ENCODE measurements at places on chromosomes 6 and 20. TPM values are rescaled to one million over a fixed set of nuclear protein-coding genes. Genes with fewer than 3 reads are reported as not detected.

DNA sequence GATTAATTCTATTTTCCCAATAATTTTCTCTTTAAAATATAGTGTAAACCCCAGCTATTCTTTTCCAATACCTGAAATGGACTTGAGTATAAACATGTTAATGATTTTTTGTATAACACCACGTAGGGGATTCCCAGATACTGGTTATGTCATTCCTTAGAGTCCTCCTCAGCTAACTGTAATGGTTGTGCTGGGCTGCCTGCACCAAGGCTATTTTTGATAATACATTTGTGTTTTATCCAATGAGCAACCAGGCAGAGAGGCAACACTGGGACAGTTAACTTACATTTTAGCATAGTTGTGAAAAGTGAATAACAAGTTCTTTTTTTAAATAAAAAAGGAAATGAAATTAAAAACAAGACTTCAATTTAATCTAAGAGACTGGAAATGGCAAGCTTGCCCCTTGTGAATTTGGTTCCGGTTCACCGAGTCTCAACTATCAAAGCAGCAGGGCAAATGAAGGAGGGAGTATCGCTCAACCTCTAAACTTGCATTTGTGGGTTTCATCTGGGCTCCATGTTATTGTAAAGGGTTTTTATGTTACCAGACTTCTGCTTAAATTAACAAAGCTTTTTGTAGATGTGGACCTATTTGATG lies 18.8 kb upstream of the BACH2 start:
- DNase-seq = no peak

GRCh38 chr6:117142995-117143394 lies 122.4 kb upstream of the VGLL2 start:
- no peak for DNase-seq

DNA sequence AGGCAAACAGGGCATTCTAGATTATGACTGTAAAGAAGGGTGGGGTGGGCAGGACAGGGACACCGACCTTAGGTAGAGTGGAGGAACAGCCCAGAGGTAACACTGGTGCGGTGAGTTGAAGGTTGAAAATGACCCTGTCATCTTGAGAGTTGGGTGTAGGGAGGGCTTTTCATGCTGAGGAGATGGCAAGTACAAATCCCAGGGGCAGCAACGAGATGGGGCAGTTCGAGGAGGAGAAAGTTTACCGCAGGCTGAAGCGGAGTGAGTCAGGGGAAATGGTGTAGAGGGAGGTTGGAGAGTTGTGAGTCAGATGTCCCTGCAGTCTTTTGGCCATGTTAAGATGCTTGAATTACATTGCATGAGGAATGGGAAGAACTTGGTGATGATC lies 101.1 kb downstream of the HIVEP1 start:
- no peak for DNase-seq

DNA sequence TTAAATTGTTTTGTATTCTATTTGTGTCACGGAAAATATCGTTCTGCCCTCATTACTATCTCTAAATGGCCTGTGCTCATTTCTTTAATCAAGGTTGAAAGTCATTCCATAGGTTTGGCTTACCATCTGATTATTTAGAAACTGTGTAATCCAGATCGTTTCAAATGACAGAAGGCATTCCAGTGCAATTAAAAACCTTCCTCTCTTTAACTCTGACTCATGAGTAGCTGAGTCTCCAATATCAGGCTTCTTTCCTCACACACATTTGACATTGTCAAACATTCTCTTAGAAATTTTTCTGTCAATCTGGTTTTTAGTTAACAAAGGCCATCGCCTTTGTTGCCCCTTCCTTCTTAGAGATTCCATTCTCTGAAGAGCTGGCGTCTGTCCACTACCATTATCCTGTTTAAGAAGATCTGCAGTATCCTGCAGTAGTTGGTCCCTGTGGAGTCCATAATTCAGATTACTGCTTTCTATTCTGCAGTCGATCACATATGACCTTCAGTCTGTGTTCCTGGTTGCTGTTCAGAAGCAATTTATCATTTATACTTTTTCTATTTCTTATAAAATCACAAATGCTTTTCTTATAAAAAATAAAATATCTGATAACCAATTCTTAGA lies 3.9 kb upstream of the TRDN start:
- no peak for DNase-seq

GRCh38 chr20:12947691-12948090 lies 61.1 kb upstream of the SPTLC3 start:
- no peak for DNase-seq

DNA sequence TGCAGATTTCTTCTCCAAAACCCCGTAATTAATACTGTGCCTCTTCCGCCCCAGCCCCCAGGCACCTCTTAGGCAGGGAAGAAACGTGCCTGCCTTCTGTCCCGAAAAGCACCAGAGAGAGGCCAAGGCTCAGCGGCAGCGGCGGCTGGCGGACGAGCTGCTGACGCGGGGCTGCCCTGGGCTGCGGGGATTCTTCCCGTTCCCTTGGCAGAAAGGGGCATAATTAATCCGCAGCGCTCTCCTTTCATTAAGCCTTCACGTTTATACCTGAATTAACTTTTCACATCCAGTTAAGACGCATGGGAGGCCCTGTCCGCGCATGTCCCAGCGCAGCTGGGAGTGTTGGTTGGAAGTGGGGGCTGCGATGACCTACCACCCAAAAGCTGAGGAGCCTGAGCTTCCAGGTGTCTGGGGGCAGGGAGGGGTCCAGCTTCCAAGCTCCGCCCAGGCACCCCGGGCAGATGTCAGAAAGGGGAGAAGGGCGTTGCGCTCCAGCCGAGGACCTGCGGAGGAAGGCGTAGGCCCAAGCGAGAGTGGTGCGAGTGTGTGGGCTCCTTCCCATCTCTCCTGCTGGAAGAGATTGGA lies 167.4 kb upstream of the LRFN2 start:
- DNase-seq = no peak

- DNase-seq = peak; percentile 81
Observed at GRCh38 chr20:45359069-45359405, 3.9 kb upstream of the SYS1 start.

- DNase-seq = no peak
Observed at GRCh38 chr20:42361402-42361970, 743.3 kb upstream of the CHD6 start.

DNA sequence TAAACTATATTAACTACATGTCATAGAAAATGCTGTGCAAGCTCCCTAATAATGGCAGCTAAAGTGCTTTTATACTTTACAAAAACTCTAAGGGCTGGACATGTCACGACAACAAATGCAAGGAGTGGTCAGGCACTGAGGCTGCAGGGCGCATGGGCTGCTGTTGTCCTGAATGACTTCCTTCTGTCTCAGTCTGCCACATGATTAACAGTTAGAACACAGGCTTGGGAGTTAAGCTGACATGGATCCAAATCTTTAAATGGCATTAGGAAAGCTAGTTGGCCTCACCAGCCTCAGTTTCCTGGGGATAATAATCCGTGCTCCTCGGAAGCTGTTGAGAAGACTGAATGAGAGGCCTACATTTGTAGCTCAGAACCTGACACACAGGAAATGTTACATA lies 57.4 kb downstream of the PREP start:
- no peak for DNase-seq

GRCh38 chr6:147643341-147644200 lies 135.1 kb downstream of the SAMD5 start:
- DNase-seq = no peak

DNA sequence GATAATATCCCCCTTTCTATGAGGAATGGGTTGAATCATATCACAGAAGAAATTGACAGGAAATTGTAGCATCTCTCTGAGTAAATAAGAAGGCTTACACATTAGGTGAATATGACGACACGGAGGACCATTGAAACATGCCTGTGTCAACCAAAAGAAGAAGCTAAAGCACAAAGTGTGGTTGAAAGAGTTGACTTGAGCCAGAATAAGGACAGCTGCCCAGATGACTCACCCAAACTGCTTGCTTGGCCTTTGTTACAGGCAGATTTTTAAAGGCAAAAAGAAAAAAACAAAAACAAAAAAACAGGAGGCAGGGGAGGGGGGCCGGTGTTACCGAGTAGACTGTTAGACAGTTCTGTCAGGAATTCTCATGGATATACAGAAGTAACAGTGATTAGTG lies 129.8 kb upstream of the EDN1 start:
- peak; percentile 70 for DNase-seq

DNA sequence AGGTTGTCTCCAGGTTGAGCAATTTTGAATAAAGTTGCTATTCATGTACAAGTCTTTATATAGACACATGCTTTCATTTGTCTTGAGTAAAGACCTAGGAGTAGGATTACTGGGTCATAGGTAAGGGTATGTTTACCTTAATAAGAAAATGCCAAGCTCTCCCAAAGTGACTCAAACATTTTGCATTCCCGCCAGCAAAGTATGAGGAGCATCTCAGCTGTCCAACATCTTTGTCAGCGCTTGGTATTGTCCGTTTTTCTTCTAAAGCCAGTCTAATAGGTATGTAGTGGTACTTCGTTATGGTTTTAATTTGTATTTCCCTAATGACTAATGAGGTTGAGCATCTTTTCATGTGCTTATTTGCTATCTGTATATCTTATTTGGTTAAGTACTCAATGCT lies 67.2 kb downstream of the MAP3K5 start:
- no peak for DNase-seq

DNA sequence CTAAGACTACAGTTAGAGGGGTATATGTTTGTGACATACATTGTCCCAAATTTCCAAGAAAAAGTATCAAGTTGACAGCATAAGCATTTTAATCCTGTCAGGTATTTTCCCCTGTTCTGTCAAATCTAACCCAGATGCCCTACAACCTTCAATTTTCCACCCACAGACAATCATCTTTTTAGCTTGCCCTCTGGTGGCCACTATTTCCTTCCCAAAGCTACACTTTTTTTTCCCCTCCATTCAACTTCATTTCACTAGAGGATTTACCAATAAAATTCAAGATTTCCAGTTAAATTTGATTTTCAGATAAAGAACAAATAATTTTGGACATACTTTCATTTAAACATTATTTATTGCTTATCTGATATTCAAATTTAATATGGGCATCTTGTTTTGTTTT lies 286.6 kb downstream of the TENT5A start:
- no peak for DNase-seq

- no peak for DNase-seq
Observed at GRCh38 chr6:131492932-131493573, 80.0 kb upstream of the ARG1 start.

DNA sequence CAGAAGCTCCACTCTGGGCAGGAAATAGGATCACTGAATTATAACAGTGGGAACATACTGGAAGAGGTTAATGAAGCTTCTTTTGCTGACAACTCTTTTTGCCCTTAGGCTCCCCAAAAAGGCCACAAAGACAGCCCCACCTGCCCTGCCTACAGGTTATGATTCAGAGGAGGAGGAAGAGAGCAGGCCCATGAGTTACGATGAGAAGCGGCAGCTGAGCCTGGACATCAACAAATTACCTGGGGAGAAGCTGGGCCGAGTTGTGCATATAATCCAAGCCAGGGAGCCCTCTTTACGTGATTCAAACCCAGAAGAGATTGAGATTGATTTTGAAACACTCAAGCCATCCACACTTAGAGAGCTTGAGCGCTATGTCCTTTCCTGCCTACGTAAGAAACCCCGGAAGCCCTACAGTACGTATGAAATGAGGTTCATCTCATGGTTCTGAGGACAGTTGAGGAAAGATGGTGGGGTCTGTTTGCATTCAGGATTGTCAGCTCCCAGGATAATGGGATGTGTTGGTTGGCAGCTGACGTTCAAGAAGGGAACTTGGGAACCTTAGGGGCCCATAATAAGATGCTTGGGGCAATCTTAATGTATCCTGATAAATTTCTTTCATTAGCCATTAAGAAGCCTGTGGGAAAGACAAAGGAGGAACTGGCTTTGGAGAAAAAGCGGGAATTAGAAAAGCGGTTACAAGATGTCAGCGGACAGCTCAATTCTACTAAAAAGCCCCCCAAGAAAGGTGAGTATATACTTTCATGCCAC lies 11.5 kb downstream of the BRD2 start:
- DNase-seq = no peak

DNA sequence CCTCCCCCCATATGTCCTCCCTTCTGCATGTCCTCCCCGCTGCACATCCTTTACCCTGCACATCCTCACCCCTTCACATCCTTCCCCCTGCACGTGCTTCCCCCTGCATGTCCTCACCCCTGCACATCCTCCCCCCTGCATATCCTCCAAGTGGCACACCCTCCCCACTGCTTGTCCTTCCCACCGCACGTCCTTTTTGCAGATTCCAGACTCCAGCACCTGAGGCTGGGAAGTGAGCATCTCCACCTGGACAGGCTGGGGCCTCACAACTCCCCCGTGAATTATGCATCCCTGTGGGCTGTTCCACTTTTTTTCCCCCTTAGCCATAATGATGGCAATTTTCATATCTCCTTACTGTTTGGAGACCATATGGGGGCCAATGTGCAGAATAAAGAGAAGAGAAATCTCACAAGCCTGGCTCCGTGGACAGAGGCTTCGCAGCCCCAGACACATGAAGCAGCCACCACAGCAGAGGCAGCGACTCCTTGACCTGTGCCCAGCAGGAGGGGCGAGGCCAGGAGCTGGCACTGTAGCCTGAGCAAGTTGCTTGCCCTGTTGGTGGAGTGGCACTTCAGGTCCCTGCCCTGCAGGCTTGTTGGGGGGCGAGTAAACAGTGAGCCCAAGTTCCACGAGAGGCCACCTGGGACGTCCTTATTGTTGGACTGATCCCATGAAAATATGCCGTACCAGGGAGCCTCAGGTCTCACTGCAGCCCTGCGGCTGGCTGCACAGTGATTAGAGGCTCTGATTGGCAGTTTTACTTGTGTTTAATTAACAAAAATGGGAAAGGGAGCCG lies 113.1 kb downstream of the SYNDIG1 start:
- no peak for DNase-seq

DNA sequence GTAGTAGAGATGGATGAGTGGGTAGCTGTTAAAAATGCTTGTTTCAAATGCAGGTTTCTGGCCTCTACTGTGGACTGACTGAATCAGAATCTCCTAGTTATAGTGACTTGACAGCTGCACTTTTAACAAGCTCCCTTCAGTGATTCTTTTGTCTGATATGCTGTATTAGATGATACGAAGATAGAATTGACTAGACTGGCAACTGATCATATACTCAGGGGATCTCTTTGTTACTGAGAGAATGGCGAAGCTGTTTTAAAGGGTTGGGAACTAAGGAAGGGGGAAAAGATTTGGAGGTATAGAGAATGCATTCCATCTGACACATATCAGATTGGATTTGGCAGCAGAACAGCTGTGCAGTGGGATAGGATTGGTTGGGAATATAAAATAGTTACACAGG lies 7.0 kb downstream of the ENPP4 start:
- DNase-seq = no peak

DNA sequence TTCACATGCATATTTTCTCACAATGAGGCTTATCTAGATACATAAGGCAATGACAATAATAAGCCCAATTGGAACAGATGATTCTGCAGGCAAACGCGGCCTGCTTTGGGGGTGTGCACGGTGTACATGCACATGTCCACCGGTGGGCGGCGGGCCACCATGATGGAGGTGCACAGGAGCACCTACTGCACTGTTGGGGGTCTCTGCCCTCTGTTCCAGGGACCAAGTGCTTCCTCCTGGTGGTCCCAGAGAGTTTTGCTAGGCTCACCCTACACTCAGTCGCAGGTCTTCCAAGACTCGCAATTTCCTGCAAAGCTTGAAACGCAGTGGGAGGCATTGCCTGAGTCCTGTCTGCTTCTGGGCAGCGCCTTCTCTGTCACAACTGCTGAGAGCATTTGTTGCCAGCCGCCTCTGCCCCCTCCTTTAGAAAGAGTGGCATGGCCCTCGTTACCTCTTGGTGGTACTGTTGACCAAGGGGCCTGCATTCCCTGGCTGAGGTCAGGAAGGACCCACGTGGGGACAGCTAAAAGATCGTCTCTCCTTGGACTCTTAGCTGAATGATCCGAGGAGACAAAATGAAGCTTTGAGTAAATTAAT lies 135.3 kb downstream of the ERMARD start:
- no peak for DNase-seq

ABHD16B gene
- total RNA-seq = not detected

PRDM13 gene
- total RNA-seq = not detected

VEGFA gene
- 20.9 TPM for total RNA-seq

SLC22A3 gene
- total RNA-seq = 23.3 TPM

CCN2 gene
- 179 TPM for total RNA-seq

ZKSCAN4 gene
- total RNA-seq = 1.5 TPM

COL20A1 gene
- total RNA-seq = not detected

Measured in sigmoid colon (tissue), 7 donors.